Forelimb muscle (tissue), 1 donor: ENCODE measurements at places on chromosomes 16 and 17. TPM values are rescaled to one million over a fixed set of nuclear protein-coding genes. Genes with fewer than 3 reads are reported as not detected.

DNA sequence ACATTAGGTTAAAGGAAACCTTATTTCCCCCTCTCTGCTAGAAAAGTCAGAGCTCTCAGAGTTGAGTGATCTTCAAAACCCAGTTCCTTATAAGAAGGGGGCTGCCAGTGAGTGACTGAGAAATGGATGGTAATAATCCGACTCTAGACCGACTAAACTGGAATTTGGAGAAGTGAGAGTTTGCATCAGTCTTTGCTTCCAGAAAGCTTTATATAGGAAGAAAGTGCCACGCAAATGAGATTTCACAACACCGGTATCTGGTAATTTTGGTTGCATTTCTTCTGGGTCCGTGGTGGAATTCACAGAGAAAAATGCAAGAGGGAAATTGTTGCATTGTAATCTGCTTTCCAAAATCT, 271.4 kb downstream of the MAF start:
- DNase-seq: no peak

DNA sequence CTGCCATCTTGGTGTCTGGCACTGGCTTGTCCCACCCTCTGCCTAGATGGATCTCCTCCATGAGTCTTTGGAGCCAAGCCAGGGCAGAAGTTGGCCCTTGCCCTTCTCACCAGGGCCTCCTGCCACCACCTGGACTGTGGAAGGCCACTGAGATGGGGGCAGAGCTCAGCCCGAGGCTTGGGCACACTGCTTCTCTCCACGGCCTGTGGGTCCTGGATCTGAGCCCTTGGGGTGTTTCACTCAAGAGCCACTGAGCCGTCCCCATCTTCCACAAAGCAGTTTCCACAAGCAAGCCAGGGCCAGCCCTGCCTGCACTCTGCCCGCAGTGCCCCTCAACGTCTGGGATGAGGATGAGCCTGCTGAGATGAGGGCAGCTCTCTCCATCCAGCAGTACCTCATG, 16.7 kb upstream of the CD300A start:
- DNase-seq: no peak

DNA sequence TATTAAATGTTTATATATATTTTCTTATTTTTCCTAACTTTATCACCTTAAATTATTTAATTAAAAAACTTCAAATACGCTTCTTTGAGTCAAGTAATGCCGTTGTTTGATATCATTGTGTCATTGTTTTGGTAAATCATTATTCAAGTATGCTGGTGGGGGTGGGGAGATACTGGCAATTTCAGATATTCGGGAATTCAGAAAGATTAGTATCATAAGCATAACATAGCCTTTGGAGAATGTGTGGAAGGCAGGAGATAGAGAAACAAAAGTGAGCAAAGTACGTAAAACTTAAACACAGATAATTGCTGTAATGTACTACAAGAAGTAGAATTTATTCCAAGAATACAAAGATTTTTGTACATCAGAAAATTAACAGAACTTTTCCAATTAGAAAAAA, 49.8 kb downstream of the TANC2 start:
- DNase-seq: no peak

Gene CCL8
- 0.68 TPM for polyA plus RNA-seq

Gene PIRT
- 0.06 TPM for polyA plus RNA-seq

Gene ITGAE
- 32.7 TPM for polyA plus RNA-seq
